ENCODE measurements at places on chromosomes 13 and 19.
A peak's percentile ranks its signal among the peaks of the same experiment; 100 is the strongest.

- peak overlapping the region; percentile 93 for H3K4me3 ChIP-seq
- peak; percentile 23 for DNase-seq
- peak overlapping the region; percentile 72 for H3K27ac ChIP-seq
- H3K4me1 ChIP-seq = peaks cover 70% of the 10 kb centered on the region
- H3K27me3 ChIP-seq = peaks cover 1% of the 10 kb centered on the region
- H3K36me3 ChIP-seq = peaks cover 33% of the 10 kb centered on the region
Measured at GRCh38 chr19:13026462-13027370, 31.4 kb downstream of the NFIX start.

- H3K27ac ChIP-seq = peak overlapping the region; percentile 91
- peaks cover 85% of the 10 kb centered on the region for H3K4me1 ChIP-seq
- peaks cover 10% of the 10 kb centered on the region for H3K36me3 ChIP-seq
Measured at GRCh38 chr13:98482476-98483444, 94.1 kb downstream of the STK24 start.

- peak; percentile 48 for DNase-seq
- peaks cover 12% of the 10 kb centered on the region for H3K27me3 ChIP-seq
- peak within 1 kb of the TSS; percentile 81 for H3K4me3 ChIP-seq
- peaks cover 13% of the 10 kb centered on the region for H3K36me3 ChIP-seq
- H3K27ac ChIP-seq = peak within 1 kb of the TSS; percentile 55
Measured at GRCh38 chr19:13102666-13103580, at the start of gene LYL1. Gene LYL1, minus strand, starts transcription at chr19:13102858. Its CDS starts 1,687 bp downstream, at chr19:13101171.

- no peak for DNase-seq
- peaks cover 6% of the 10 kb centered on the region for H3K4me1 ChIP-seq
- H3K27me3 ChIP-seq = peaks cover 12% of the 10 kb centered on the region
- no peak overlapping the region for H3K27ac ChIP-seq
Measured at GRCh38 chr19:4598712-4599111, 39.2 kb upstream of the SEMA6B start.

DNA sequence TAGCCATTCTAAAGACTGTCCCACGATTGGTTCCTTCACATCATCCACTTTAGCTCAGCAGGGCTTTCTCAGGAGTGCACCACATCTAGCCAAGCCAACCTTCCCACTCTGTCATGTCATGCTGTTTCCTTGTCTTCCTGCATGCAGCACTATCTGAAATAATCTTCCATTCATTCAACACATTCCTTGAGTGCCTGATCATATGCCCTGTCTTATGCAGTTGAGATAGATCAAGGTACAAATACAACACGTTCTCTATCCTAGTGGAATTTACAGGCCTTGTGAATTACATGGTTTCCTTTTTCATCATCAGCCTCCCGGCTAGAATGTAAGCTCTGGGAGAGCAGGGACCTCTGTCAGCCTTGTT is 6.8 kb upstream of the MRPS31 start:
- no peak for DNase-seq
- H3K4me3 ChIP-seq = peak overlapping the region; percentile 29
- peaks cover 26% of the 10 kb centered on the region for H3K4me1 ChIP-seq
- H3K36me3 ChIP-seq = no peaks in the 10 kb centered on the region
- H3K27me3 ChIP-seq = peaks cover 1% of the 10 kb centered on the region
- H3K27ac ChIP-seq = peak overlapping the region; percentile 69

- no peaks in the 10 kb centered on the region for H3K4me1 ChIP-seq
- no peaks in the 10 kb centered on the region for H3K27me3 ChIP-seq
- H3K36me3 ChIP-seq = no peaks in the 10 kb centered on the region
- no peak overlapping the region for H3K4me3 ChIP-seq
Measured at GRCh38 chr13:81140675-81141074, 799.7 kb upstream of the SPRY2 start.
